ENCODE measurements at places on chromosomes 6 and 20.

GRCh38 chr6:122140031-122140430 lies 259.4 kb upstream of the HSF2 start:
- DNase-seq: no peak

DNA sequence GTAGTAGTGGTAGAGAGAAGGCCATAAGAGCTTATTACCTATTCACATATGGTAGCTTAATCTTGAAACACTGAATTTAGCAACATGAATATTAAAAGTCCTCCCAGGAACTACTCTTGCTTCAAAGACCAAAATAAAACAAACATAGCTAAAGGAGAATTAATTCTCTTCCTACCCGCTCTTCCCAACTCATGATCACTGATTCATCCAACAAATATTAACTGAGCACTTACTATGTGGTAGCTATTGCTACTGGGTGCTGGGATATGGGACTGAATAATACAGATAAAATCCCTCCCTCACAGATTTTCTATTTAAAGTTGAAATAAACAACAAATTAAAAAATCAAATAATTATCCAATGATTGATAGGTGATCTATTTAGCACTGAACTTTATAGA lies 287.1 kb downstream of the BTBD9 start:
- DNase-seq: no peak

DNA sequence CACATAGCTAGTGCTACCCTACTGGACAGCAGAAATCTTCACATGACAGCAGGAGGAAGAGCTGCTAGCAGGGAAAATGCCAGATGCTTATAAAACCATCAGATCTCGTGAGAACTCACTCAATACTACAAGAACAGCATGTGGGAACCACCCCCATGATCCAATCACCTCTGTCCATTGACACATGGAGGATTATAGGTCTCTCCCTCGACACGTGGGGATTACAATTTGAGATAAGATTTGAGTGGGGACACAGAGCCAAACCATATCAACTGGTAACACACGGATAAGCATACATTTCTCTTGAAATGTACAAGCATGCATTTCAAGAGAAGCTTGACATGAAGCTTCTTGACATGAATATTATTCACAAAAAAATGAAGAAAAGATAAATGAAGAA lies 64.1 kb downstream of the MMS22L start:
- no peak for DNase-seq

DNA sequence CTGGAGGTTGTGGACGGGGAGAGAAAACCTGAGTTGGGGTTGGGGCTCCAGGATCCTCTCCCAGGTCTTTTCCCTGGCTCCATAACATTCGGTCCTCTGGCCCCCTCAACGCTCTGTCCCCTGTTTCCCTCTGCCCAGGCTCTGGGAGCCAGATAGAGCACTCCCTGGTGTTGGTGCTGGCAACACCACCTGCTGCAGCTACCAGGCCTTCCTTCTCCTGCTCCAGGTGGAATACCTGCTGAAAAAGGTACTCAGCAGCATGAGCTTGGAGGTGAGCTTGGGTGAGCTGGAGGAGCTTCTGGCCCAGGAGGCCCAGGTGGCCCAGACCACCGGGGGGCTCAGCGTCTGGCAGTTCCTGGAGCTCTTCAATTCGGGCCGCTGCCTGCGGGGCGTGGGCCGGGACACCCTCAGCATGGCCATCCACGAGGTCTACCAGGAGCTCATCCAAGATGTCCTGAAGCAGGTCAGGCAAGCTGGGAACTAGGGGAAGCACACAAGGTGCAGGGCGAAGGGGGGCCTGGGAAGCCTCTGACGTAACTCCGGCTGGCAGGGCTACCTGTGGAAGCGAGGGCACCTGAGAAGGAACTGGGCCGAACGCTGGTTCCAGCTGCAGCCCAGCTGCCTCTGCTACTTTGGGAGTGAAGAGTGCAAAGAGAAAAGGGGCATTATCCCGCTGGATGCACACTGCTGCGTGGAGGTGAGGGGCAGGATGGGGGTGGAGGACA lies 14.6 kb downstream of the DEF6 start:
- no peak for DNase-seq

GRCh38 chr6:52577778-52578463 lies 1.1 kb upstream of the TRAM2 start:
- DNase-seq: no peak

DNA sequence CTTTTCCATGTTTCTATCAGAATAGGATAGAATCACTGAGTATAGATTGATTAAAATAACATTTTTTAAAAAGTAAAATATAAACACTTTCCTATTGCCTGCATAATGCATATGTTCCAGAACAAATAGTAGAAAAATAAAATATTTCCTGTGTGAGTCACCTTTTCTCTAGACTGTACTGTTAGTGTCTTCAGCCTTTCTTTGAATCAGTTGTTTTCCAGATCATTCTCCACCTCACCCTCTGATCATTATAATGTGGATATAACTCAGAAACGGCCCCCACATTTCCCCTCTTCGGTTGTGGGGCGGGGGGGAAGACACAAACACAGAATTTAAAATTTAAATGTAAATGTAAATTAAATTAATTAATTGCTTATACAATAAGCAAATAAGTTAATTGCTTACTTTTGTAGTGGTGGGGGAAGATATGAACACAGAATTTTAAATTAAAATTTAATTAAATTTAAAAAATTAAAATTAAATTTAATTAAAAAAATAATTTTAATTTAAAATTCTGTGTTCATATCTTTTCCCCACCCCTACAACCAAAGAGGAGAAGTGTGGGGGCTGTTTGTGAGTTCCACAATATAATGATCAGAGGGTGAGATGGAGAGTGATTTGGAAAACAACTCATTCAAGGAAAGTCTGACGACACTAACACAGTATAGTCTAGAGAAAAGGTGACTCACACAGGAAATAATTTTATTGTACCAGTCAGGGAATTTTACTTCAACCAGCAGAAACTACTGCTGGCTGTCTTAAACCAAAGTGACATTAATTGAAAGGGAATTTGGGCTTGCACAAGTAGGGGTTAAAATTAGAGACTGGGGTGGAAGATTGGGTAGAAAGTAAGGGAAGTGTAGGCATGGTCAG lies 37.1 kb upstream of the PROKR2 start:
- no peak for DNase-seq

- no peak for DNase-seq
Measured at GRCh38 chr6:24052590-24052961, 73.4 kb upstream of the NRSN1 start.

DNA sequence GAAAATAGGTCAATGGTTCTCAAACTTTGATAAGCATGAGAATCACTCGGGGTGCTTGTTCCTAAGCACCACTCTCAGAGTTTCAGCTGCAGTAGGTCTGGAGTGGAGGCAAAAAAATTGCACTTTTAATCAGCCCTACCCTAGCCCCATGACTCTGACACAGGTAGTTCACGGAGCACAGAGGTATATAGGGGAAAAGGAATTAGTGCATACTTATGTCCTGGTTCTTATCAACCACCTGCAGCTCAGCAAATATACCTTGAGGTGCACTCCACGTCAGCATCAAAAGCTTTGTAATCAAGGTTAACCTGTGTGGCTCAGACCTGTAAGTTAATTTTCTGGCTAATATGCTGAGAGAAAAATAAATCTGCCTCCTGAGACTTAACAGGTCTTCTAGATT lies 138.8 kb upstream of the HMGN3 start:
- DNase-seq: no peak

DNA sequence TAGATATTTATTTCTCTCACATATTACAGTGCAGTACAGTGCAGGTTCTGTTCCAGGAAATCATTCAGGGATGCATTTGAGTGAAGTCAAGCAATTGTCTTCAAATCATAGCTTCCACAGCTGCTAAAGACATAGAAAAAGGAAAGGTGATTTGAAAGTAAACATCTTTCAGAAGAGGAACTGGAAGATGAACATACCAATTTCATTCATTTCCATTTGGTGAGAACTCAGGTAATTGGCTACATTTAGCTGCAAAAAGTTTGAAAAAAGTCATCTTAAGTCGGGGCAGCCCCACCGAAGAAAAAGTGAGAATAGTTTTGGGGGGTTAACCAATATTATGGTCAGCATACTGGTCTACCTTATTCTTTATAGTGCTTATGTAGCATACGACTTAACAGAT lies 61.4 kb upstream of the IL20RA start:
- DNase-seq: no peak

GRCh38 chr6:123986938-123987337 lies 183.3 kb downstream of the NKAIN2 start:
- DNase-seq: no peak

GRCh38 chr6:124741341-124741740 lies 220.9 kb upstream of the RNF217 start:
- no peak for DNase-seq
